SW480 (cell line): ENCODE measurements at places on chromosomes 4 and X.

GRCh38 chr4:85946821-85947220 lies 413.0 kb downstream of the MAPK10 start:
- DNase-seq: no peak

GRCh38 chrX:15719324-15719968 lies 18.6 kb upstream of the CA5B start:
- DNase-seq: no peak

DNA sequence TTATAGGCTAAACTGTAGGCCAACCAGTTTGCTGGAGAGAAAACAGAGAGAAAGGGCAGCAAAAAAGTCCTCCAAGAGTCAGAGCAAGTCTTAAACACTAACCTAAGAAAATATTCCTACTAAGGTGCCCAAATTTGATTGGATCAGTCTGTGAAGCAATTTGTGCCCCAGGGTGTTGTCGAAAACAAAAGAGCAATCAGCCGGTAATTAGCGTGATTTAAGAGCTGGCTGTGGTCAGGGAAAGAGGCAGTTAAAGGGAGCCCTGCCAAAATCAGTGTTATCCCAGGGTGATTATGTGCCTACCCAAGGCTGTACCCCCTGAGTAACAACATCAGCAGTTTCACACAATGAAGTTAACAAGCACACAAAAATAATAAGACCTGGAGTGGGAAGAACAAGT lies 6.4 kb upstream of the BRWD3 start:
- DNase-seq: no peak

GRCh38 chr4:749698-750666 lies 44.4 kb downstream of the PCGF3 start:
- DNase-seq: no peak

DNA sequence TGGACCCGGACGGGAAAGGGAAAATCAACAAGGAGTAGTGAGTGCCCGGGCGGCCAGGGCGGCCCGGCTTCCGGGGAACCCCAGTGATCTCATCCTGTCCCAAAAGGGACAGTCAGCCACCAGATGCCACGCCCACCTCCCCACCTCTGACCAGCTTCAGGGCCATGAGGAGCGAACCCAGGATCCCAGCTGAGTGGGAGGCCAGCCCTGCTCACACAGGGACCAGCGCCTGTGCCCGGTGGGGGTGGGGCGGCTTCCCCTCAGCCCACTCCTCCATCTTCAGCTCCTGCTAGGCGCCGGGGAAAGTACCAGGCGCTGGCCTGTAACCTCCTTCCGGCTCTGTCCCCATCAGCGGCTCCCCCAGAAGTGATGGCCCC lies 6.2 kb downstream of the MYL5 start:
- no peak for DNase-seq

DNA sequence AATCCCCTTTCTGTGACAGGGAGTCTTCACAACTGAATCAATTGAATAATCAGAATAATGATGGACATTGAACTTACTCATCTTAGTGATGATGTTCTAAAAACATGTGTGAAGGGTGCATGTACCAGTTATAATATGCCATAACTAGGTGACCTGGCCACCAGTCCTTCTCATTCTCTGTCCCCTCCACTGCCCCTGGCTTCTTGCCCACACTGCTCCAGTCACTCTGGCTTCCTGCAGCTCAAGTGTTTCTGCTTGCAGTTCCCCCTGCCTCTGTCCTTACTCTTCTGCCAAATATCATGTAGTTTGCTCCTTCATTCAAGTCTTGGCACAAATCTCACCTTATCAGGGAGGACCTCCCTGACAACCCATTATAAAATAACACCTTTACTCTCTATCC lies 168.1 kb upstream of the SLC7A11 start:
- DNase-seq: no peak

DNA sequence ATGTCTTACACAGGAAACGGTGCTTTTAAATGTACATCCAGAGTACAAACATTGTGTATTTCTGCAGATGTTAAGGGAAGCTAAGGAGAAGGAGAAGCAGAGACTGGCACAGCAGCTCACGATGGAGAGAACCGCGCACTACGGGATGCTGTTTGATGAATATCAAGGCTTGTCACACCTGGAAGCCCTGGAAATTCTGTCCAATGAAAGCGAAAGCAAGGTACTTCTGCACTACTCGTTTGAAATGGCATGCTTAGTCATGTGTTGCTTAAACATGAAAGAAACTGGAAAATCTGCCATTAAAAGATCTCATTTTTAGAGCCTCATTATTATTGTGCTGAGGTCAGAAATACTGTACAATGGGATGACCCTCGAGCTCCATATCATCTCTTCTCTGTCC lies 47.2 kb downstream of the FAM114A1 start:
- no peak for DNase-seq

GRCh38 chrX:70268034-70268433 lies at the start of gene ARR3:
Gene ARR3 (plus strand): TSS chrX:70268334. CDS start chrX:70269386, 1,052 bp downstream.
- DNase-seq: no peak

- no peak for DNase-seq
These were observed 123.0 kb downstream of the RASGEF1B start for GRCh38 chr4:81348778-81349094.

DNA sequence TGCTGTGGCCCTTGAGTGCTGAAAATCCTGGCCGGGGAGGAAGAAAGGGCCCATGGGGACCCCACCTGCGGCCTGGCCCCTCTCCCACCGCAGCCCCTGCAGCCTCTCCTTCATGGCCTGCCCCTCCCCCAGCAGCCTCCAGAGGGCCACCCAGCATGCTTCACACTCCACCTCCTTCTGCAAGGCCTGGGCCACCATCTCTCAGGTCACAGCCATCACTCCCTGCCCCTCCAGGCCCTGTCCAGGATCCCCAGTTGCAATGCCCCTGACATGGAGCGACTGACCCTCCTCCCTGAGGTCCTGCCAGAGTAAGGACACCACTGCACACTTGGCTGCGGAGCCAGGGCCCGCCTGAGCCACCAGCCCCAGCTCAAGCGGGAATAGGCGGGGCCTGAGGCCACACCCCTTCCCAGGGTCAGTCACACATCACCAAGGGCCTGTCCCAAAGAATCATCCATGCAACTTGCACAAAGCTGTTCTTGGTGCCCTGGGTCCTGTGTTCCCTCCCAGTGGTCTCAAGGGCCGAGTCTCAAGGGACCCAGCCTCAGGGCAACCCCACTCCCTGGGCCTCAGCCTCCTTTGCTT lies 32.9 kb downstream of the CCNQ start:
- DNase-seq: no peak

DNA sequence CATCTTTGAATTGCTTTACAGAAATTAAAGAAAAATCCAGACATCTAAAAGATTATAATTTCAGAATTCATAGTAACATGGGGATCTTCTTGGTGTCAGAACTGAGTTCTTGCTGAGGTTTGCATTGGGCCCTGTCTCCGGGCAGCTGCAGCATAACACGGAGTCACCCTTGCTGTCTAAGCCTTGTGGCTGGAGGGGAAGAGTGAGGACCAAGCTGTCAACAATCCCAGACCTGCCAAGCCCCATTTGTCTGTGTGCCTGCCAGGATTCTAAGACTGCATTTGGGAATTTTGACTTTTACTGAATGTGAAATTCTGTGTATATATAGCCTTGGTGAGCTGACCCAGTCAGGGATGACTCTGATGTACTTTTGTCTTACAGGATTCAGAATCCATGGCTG lies 25.2 kb upstream of the NAP1L5 start:
- DNase-seq: no peak

- DNase-seq: no peak
These were observed 65.3 kb upstream of the EFNB1 start for GRCh38 chrX:68763481-68763880.

DNA sequence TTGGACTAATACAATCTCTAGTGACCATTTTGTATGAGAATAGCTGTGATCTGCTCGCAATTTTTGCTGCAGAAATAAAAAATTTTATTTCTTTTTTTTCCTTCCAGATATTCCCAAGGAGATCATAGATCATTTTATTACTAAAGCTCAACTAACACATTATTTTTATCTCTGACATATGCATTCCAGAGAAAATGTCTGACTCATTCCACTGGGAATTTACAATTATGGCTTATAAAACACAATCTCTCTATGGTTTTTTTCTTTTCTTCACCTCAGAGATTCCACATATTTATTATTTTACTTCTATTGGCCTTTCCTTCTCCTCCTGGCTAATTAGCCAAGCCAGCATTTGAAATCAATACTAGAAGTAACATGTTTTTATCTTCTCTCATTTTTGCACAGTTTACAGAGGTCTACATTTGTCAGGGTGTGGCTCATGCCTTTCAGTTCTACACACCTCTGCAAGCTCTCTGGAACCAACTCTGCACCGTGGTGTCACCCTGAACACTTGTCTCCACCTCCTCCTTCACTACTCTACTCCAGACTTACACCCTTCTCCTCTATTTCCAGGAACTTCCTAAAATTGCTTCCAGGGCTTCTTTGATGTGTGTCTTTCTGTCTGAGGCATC lies 59.8 kb upstream of the GPM6A start:
- no peak for DNase-seq

DNA sequence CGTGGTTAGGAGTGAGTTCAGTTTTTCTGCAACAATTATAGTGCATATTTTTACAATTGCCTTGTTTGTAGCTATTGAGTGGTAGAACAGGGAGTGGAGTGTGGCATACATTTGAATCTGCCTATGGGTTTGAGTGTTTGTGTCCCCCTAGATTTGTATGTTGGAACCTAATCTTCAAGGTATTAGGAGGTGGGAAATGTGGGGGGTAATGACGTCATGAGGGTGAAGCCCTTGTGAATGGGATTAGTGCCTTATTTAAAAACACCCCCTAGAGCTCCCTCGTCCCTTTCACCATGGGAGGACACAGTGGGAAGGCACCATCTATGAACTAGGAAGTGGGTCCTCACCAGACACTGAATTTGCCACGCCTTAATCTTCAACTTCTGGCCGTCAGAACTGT lies 819.6 kb downstream of the NLGN4X start:
- no peak for DNase-seq

GRCh38 chr4:52099860-52100461 lies 48.9 kb downstream of the SPATA18 start:
- no peak for DNase-seq

GRCh38 chr4:17273047-17273446 lies 238.8 kb downstream of the QDPR start:
- DNase-seq: no peak

- DNase-seq: no peak
These were observed 1544.9 kb upstream of the PCDH7 start for GRCh38 chr4:29175291-29175690.
